ENCODE measurements at places on chromosomes 6 and 20.

- no peak for DNase-seq
Observed at GRCh38 chr6:45663251-45664221, 285.8 kb upstream of the SUPT3H start.

DNA sequence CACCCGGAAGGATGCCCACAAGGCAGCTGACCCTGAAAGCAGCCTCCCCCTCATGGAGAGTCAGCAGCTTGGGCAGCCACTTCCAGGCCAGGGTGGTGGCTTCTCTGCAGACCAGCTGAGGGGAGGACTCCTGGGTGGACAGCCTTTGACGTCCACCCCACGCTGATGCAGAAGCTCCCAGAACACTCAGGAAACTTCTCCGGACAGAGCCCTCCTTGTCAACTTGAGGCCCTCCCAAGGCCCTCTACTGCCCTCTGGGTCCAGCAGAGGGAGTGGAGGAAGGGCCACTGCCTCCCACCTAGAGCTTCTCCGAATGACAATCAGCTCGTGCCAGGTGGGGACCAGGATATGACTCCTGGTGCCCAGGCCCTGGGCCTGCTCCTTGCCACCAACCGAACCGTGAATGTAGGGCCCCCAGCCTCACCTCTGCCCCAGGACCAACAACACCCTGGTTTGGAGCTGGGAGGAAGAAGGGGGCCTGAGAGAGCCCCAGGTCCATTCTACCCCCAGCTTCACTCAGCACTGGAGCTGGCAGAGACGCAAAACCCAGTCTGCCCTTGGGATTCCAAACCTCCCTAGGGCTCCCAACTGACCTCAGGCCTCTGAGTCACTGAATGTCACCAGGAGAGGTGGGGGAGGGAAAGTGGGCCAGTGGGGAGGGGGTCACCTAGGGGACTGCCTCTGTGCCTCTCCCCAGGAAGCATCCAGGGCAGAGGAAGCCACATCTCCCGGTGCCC is 10.9 kb upstream of the SLC22A7 start:
- peak; percentile 71 for DNase-seq

GRCh38 chr6:153476243-153476642 is 345.2 kb upstream of the RGS17 start:
- DNase-seq, result no peak

DNA sequence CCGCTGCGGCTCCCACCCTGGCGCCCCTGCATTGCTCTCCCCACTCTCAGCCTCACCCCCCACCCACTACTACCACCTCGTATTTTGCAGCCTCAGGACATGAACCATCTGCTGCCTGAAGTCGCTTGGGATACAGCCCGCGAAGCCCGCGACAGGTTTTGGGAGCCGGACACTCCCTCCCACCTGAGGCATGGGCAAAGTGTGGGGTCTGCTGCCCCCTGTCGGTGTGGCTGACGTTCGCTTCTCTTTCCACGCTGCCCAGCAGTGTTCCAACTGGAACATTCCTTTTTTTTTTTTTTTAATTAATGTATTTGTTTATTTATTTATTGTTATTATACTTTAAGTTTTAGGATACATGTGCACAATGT is 15.3 kb upstream of the LPA start:
- no peak for DNase-seq

DNA sequence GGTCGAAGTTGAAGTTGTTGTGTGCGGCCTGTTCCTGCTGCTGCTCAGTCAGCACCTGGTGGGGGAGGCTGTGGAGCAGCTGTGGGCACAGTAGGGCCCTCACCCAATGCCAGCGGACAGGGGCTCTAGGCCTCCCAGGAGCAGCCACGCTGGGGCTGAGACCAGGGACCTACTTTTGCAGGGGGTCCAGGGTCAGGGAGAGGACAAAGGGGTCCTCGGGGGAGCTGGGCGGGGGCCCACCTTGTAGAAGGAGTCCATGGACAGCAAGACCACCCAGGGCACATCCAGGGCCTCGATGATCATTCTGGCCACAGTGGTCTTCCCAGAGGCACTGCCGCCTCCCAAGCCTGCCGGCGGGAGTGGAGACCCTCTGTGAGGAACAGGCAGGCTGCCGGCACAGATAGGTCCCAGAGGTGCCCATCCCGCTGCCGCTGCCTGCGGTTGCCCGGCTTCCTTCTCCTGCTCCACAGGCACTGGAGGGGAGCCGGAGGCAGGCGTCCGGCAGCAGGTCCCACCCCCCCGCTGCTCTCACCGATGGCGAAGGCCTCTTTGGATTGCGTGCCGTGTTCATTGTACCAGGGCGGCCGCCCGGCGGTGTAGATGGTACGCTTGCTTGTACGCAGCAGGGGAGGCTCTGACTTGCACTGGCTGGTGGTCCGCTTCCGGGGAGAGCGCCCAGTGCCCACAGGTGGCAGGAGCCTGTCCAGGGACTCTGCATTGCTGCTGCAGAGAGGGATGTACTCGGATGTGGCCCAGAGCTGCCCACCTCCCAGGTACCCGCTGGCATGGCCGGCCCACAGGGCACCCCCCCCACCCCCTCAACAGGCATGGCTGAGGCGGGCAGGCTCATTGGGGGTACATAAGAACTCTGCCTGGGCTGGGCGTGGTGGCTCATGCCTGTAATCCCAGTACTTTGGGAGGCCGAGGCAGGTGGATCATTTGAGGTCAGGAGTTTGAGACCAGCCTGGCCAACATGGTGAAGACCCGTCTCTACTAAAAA is 10.0 kb downstream of the UCKL1 start:
- no peak for DNase-seq

DNA sequence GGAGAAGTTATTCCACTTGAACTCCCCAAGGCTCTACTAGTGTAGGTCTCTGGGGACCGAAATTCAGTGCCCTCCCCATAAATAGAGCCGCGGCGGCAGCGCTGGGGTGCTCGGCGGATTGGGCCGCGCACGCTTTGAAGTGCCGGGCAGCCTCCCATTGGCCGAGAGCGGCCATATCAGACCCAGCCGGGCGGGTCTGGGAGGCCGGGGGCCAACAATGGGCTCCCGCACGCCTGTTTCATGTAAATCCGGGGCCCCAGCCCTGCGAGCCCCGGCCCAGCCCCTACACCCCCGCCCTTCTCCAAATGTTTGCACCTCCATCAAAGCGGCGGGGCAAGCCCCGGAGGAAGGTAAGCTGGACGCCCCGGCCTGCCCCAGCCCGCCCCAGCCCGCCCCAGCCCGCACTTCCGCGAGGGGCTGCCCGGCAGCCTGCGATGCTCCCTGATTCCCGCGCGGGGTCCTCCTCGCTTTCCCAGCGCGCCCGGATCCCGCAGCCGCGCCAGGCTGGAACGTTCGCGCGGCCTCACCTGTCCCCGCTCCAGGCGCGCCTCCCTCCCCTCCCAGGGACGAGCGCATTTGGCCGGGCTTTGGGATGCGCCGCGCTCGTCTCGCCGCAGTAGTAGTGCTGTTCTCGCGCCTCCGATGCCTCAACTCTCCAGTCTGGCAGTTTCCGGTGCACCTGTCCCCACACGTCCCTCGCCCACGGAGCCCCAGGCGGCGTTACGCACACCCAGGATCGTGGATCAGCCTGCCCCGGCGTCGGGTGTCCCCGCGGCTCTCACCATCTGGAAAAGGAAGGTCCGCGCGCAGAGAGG is at the start of gene TBXT:
TSS of gene TBXT (minus strand) at position 51 of the 815 bp plus-strand sequence. CDS start 260 bp downstream, outside the sequence.
- no peak for DNase-seq

DNA sequence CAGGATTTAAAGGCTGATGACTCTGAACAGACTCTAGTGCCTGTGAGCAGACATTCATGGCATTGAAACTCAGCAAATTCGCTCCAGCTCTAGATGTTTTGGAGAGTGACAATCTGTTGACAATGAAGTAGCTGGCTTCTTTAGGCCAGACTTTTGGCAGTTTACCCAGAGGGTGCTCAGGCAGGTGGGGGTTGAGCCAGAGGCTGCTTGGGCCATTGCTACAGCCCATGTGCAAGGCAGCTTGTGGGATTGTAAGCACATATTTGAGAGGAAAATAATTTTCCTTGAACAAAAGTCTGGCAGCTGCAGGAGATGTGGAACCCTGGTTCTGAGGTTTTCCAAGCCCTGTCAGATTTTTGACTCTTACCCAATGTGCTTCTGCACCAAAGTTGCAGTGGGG is 311.6 kb downstream of the CDC5L start:
- no peak for DNase-seq

DNA sequence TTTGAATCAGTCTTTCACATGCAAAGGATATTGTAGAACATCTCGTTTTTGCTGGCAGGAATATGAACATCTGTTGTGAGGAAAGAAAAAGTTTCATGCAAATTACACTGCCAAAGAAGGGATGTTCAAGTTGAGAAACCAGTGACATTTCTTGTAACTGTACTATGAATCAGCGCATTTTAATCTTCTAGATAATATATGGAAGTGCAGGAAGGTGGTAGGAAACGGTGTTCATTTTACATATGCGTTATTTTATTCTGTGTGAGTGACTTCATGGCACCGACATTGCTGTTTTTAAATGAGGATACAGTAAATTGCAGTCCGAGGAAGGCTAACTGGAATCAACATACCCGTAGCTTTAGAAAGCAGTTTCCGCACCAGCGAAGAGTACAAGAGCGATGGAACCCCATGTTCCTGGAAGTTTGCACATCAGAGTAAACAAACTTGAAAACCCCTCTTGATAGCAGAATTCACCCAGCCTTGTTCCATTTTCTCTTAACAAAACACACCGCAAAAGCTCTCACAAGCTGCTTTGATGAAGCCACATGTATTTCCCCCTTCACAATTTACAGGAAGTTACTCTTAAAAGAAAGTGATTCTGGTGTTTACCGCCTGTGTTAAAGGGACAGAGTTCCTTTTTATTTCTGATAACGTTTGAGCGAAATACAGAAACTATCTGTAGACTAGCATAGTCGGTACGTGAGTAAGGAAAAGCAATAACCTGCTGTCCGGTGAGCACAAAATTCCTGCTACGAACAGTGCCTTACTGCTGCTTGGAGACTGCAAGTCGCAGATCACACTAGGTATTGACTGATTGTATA is 11.5 kb downstream of the PRDM1 start:
- no peak for DNase-seq

GRCh38 chr6:77089776-77090175 is 373.5 kb downstream of the HTR1B start:
- DNase-seq, result no peak

GRCh38 chr6:141326426-141326825 is 806.3 kb upstream of the GJE1 start:
- peak; percentile 62 for DNase-seq

GRCh38 chr6:12929678-12930077 is 213.1 kb downstream of the PHACTR1 start:
- no peak for DNase-seq

GRCh38 chr6:15997586-15998388 is 131.1 kb upstream of the MYLIP start:
- no peak for DNase-seq

GRCh38 chr20:19588241-19588640 is 169.8 kb upstream of the RIN2 start:
- DNase-seq, result no peak

- no peak for DNase-seq
Observed at GRCh38 chr6:94510877-94511276, 1066.5 kb upstream of the MANEA start.

GRCh38 chr6:51199105-51199552 is 380.5 kb downstream of the TFAP2B start:
- no peak for DNase-seq

DNA sequence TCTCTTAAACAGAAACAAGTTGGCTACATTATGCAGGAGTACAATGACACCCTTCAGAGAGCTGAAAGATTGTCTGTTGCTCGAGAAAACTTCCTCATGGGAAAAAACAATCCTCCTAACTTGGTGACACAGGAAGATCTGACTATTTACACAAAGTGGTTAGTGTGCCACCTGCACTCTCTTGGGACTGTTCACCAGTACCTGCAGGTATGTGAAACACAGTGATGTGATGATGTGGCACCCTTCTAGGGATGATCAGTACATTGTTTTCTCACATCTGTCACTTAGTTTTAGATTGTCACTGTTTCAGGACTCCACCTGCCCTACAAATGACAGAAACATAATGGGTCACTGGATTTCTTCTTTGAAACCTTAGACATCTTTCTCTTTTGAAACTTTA is 101.8 kb downstream of the CEP57L1 start:
- no peak for DNase-seq

DNA sequence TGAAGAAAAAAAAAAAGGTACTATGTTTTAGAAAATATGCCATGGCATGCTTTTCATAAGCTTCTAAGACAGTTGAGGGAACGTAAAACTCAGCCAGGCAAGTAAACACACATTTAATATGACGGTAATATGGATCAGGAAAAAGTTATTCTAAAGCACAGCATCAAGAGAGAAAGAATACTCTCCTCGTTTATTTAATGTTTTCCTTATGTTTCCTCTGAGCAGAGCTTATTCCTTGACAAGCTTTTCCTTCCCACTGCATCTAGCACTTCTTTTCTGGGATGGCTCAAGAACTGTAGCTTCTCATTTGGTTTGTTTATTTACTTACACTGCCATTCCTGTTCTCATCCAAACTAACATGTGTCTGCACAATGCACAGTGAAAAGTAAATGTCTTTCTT is 2.7 kb upstream of the RSPO3 start:
- DNase-seq, result no peak

- DNase-seq, result no peak
Observed at GRCh38 chr6:154219250-154219649, 137.4 kb downstream of the IPCEF1 start.

GRCh38 chr6:28225056-28225834 is at the start of gene ZSCAN9:
ZSCAN9 (plus strand) TSS chr6:28225275; CDS start chr6:28227085, 1,810 bp downstream.
- DNase-seq, result peak; percentile 86

GRCh38 chr20:2750491-2751251 is 49.8 kb downstream of the CPXM1 start:
- peak; percentile 59 for DNase-seq

DNA sequence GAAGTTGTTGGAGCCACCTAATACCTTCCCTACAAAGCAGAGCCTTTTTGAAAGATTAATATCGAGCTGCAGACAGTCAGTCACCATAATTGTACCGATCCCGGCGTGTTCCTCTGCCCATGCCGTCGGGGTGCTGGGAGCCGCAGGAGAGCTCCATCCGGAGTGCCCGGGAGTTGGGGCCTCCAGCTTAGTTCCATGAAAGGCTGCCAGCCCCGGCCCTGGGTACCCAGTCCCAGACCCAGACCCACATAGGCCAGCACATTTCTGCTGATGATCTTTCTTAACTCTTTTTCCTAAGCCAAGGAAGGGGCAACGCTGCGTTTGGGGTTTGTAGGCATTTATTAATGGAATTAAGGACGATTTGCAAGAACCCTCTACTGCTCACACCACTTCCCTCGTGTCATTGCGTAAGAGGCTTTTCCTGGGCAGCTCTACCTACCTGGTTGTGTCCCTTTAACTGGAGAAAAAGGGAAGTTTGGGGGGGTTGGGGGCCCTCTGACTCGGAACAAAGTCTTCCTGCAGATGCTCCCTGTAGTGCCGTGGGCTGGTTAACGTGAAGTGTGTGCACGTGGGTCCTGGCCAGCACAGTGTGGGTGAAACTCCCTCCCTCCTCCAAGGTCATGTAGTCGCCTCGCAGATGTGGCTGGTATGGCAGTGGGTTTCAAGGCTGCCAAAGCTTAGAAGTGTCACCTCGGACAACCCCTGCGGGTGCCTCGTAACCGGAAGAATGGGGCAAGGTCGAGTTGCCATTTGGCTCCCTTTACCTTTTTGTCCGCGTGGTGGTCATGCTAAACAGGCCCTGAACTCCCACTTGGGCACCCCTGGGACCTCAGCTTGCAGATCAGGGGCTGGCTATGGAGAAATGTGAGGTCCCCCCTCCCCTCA is 54.3 kb upstream of the APCDD1L start:
- DNase-seq, result no peak

- no peak for DNase-seq
Observed at GRCh38 chr20:16001286-16001685, 572.0 kb downstream of the KIF16B start.

GRCh38 chr20:2698186-2698817 is 5.7 kb downstream of the EBF4 start:
- DNase-seq, result no peak
